KBM-7 (cell line): ENCODE measurements at places on chromosomes 4 and X.
A peak's percentile ranks its signal among the peaks of the same experiment; 100 is the strongest.

- no peak for DNase-seq
Observed at GRCh38 chrX:17670874-17671273, 66.4 kb upstream of the SCML1 start.

DNA sequence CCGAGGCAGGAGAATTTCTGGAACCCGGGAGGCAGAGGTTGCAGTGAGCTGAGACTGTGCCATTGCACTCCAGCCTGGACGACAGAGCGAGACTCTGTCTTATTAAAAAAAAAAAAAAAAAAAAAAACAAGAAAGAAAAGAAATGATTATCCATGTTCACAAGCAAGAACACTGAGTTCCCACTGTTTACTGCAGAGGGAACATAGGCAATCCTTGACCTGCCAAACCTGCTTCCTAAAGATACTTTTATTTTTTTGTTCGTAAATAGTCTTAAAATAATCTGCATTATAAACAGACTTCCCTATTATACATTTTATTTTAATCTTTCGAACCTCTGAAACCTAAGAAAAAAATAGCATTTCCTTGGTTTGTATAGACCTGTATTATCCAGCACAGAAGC is 50.6 kb upstream of the TBC1D14 start:
- DNase-seq = no peak

GRCh38 chr4:2733844-2734574 is 22.1 kb downstream of the TNIP2 start:
- no peak for DNase-seq

DNA sequence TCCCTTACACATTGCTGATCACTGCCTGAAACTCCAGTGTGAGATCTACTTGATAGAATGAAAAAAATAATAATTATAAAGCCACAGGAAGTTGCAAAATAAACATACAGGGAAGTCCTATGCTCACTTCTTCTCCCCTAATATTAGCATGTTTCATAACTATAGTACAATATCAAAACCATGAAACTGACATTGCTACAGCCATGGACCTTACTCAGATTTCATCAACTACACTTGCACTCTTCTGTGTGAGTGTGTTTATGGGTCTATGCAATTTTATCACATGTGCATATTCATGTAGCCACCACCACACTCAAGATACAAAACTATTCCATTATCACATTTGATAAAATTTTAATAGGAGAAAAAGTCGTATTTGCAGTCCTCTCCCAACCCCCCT is 57.3 kb downstream of the SPINK2 start:
- DNase-seq = no peak

- no peak for DNase-seq
Observed at GRCh38 chr4:99458911-99459447, 23.8 kb upstream of the ADH7 start.

GRCh38 chr4:125266901-125267604 is 47.7 kb upstream of the FAT4 start:
- no peak for DNase-seq

- DNase-seq = no peak
Observed at GRCh38 chr4:1684506-1685234, 557 bp upstream of the FAM53A start.

GRCh38 chrX:111837197-111837596 is 38.8 kb upstream of the TRPC5OS start:
- DNase-seq = no peak

DNA sequence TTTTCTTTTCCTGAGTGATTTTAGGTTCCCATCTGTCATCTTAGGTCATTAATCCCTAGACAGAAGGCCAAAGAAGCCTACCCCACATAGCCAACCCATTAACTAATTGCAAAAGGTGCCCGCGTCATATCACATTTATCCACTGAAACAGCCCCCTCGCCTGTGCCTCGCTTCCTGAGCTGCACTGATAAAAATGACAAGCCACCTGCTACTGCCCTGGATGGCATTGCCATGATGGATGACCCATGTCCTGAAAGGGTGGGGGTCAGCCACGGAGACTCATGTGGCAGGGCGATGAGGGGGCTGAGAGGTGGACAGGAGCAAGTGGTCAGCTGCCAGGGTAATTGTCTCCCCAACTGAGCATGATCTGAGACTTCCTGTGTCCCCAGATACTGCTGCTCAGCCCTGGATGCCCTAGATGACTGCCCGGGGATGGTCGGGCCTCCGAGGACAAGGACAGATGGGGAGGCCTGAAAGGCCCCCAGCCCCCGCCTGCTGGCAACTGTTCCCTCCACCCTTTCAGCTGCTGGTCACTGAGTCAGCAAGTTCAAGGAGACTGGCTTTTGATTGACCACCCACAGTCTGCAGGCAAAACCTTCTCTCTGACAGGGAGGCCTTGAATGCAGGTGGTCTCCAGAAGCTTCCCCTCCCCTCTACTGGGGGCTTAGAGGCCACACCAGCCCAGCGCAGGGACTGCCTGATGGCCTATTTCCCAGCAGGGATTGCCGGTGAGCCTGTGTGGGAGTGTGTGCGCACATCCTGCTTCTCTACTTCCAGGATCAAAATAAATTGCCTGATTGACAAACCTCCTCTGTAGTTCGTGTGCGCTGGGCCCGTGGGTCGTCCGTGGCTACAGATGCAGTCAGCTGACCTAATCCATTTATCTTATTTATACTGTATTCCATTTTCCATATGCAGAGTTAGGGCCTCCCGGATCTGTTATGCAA is 496.3 kb downstream of the BCOR start:
- DNase-seq = no peak

GRCh38 chrX:124209792-124210576 is 122.5 kb upstream of the TEX13D start:
- DNase-seq = no peak

- no peak for DNase-seq
Observed at GRCh38 chrX:11053351-11053750, 57.8 kb upstream of the HCCS start.

DNA sequence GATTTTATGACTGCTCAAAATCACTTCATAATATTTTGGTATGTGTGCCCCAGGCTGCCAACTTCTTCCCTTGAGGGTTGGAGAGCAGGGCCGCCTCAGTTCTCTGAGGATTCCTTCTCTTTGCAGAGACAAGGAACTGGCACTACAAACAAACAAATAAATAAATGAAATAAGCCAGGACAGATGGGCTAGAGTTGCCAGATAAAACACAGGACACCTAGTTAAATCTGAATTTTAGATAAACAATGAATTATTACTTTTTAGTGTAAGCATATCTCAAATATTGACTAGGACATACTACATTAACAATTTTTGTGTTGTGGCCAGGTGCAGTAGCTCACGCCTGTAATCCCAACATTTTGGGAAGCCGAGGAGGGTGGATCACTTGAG is 122.5 kb downstream of the FHDC1 start:
- no peak for DNase-seq

DNA sequence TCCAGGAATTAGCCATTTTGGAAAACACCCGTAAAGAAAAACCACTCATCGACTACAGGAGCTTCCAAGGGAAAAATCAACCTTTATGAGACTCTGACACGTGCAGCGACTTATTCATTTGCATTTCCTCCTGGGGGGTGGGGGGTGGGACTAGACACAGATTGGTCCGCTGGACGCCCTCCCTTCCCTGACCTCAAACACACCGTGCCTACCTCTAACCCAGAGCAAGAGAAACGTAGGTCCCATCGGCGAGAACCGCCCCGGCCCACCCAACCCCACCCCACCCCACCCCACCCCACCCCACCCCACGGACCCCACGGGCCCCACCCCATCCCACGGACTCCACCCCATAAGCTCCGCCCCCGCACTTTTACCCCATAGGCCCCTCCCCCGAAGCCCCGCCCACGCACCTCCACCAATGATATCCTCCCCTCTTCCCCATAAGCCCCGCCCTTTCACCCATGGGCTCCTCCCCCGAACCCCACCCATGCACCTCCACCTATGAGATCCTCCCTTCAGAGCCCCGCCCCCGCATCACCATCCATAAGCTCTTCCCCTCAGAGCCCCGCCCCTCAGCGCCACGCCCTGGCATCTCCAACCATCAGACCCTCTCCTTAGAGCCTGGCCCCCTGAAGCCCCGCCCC is 1.1 kb downstream of the GTPBP6 start:
- peak; percentile 35 for DNase-seq

GRCh38 chr4:14289708-14290107 is 662.2 kb upstream of the BOD1L1 start:
- DNase-seq = no peak

- DNase-seq = no peak
Observed at GRCh38 chr4:117093571-117093970, 8.2 kb upstream of the TRAM1L1 start.

GRCh38 chr4:174259580-174259979 is 23.9 kb downstream of the FBXO8 start:
- no peak for DNase-seq

- no peak for DNase-seq
Observed at GRCh38 chrX:3165808-3166207, 124.5 kb downstream of the ARSF start.

GRCh38 chr4:47830265-47831025 is 7.4 kb downstream of the CORIN start:
- DNase-seq = no peak
